Endodermal cell (in vitro differentiated cells): ENCODE measurements at places on chromosomes 5 and 9.
A peak's percentile ranks its signal among the peaks of the same experiment; 100 is the strongest.

- no peak for DNase-seq
These were observed 441.6 kb upstream of the BRINP1 start for GRCh38 chr9:119810645-119811429.

- peak; percentile 53 for DNase-seq
These were observed 28.2 kb downstream of the YIPF5 start for GRCh38 chr5:144142139-144142823.

DNA sequence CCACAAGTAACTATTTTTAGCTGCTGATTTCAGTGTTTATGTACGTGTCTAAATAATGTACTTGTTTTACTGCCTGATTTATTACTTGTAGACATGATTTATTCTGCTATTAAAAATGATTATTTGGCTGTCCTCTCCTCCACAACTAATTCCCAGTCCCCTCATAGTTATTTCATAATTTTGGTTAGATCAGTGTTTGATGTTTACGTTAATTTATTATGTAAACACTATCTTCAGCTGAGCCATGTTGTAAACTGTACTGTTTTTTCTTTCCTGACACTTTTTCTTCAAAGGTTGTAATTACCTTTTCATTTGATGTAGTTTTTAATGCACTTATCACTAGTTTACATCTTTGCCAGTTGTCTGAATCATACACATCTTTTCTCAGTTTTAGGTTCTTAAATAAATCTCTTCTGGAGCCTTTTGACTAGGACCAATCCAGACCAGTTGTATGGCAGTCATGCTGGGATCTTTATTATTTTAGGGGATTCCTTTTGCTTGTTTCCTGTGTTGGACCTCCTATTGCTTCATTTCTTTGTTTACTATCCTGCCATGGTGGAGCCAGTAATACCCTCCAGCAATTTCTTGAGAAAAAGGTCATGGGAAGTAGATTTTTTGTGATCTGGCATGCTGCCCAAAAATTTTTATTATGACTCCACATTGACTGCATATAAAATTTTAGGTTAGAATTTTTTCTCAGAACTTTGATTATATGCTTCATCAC lies 16.1 kb downstream of the AP3S1 start:
- DNase-seq: no peak

- DNase-seq: no peak
These were observed 3.9 kb downstream of the MACIR start for GRCh38 chr5:103262422-103262871.

DNA sequence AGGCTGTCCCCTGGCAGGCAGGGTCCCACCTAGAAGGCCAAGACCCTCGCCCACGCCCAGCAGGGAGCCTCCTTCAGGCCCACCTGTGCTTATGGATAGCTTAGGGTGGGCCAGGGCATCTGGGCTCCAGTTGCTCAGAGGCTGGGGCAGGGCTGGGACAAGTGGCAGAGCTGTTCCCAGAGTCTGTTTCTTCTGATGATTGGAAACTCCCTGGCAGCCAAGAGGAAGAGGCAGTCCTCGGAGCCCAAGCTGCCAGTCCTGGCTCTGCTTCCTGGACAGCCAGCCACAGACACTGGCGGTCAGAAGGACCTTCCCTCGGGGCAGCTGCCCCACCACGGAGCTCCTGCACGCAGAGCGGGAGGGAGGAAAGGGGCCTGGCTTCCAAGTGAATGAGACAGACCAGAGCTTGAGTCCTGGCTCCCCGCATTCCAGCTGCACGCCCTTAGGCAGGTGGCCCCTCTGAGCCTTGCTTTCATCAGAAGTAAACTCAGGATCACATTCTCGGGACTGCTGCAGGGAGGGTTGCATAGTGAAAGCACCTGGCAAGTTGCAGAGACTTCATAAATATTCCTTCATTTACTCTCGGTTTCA lies 37.9 kb upstream of the GABRP start:
- peak; percentile 83 for DNase-seq

- DNase-seq: peak; percentile 80
These were observed 109.0 kb upstream of the TAS2R1 start for GRCh38 chr5:9739135-9739534.

GRCh38 chr9:113705306-113705927 lies 170.7 kb upstream of the ZNF618 start:
- peak; percentile 41 for DNase-seq

DNA sequence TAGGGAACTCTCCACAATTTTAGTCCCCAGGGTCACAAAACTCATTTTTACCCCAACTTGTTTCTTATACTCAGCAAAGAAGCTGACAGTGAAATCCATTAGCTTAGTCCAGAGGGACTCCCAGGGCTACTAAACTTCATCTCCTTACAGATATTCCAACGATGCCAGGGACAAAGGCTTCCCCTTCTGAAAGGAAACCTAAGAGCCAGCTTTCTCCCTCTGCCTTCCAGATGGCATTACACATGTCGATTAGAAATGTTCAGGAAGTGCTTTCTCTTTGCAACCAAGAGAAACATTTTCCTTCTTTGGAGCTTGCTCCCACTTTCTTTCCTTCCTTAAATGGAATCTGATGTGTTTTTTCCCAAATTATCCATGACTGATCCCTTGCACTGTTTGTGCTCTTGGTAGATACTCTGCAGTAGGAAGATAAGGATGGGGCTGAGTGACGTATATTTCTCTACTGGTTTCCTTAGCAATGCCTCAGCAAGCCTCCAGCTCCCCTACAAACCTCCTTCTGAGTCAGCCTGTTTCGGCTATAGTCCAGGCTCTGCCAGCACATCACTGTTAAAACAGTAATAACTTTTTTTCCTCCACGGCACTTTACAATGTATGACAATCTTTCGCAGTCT lies 43.0 kb upstream of the HTR4 start:
- no peak for DNase-seq

DNA sequence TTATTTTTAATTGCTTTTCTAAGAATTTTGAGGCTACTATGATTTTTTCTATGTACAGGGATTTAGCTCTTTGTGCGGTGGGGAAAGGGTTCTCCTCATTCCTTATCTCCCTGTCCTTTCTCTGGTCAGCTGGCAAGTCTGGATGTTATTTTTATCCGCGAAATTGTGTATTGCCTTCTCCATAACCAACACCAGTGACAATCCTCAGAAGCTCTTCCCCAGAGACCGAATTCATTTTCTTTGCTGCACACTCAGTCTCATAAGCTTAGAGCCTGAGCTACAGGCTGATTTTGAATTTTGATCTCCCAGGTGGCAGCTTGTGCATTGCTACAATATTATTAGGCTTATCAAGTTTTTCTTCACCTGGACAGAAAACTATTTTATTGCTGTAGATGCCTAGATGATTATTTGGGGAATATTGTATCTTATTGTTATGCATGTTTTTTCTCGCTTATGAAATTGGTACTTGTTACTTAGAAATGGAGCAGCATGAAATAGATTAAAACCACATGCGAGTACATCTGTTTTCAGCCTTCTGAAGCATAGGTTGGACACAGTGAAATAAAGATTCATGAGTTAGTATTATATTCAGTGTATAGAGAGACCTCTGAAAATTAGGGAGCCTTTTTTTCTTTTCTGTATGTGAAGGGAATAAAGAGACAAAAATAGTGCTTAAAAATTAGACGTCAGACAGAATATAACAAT lies 27.3 kb downstream of the CPEB4 start:
- DNase-seq: no peak

DNA sequence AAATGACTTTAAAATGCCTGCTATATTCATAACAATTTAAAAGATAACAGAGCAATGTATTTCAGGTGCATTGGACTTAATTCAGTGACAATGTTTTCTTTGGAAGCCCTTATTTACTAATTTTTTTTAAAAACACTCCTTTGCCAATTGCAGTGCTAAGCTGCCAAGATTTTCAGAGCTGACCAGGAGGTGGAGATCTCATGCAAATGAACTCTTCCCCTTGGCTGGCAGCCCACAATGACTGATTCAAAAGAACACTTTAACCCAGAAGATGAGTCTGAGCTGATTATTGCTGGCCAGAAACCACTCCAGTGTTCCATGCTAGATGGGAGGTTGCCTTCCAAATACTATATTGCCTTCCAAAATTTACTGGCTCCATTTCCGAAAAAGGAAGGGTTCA lies 128.3 kb upstream of the CCNH start:
- DNase-seq: peak; percentile 73
